ENCODE measurements at places on chromosomes 1 and 21.

GRCh38 chr1:23152966-23153684 is 15.5 kb downstream of the LUZP1 start:
- no peak for DNase-seq

DNA sequence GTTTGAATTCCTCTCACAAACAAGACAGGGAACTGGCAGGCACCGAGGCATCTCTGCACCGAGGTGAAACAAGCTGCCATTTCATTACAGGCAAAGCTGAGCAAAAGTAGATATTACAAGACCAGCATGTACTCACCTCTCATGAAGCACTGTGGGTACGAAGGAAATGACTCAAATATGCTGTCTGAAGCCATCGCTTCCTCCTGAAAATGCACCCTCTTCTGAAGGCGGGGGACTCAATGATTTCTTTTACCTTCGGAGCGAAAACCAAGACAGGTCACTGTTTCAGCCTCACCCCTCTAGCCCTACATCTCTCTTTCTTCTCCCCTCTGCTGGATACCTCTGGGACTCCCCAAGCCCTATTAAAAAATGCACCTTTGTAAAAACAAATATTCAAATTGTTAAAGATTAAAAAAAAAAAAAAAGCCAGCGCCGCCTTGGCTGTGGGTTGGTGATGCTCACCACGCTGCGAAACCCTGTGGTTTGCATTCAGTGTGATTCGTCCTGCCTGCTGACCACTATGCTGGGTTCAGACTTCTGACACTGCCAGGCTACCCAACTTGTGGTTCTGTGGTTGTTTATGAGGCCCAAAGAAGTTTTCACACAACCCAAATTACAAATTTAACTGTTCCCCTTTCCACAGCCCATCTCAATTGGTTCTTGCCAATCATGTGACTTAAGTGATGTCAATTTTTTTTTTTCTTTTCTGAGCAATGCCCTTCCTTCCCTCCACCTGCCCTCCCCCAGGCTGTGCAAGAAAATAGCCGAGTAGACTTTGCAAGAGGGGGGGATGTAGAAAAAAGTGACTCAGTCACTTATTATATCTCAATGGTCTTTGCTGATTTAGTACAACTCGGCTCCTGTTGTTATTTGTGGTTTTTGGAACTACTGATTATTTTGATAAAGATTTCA is at the start of gene RUNX1:
Gene RUNX1 (minus strand): TSS at position 597 of the 912 bp plus-strand sequence.
- DNase-seq: peak; percentile 96

DNA sequence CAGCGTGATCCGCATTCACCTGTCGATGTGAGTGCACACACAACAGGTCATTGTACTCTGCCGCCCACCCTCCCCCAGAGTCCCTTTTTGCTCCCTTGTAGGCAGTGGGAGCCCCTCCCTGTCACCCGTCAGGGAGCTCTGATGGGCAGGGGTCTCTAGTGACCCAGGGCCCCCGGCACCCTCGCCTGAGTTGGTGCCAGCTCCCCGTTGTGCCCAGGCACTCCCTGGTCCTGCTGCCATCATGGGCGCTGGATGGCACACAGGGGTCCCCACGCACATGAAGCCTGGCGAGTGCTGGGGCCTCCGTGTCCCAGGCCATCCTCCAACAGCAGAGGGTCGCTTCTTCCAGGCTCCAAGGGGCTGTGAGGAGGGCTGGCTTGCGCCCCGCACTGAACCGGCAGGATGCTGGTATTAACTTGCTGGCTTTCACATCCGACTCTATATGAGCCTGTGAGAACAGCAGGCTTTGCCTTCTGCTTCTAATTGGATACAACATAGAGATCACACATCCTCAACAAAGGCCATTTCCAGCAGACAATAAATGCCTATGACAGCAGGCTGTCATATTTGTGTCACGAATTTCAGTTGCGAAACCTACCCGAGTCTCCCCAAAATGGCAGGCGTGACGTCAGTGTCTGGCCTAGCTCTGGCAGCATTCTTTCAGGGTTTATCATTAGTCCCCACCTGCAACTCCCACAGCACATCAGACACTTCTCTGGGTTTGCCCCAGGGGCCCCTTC is 35.4 kb downstream of the KIAA1614 start:
- no peak for DNase-seq

DNA sequence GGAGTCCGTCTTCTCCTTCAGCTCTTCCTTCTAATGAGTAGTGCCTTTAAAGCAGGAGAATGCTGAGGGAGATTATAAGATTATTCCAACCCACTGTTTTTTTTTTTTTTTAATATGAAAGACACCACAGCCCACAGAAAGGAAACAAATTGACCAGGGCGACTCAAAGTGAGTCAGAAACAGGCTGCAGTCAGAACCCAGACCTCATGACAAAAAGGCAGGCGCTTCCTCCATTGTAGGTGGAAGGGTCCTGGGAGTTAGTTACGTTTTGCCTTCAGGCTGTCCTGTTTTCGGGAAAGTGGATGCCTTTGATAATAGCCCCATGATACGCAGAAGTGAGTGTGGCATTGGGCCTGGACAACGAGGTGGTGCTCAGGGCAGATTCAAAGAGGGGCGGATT is 21.0 kb downstream of the PLXNA2 start:
- DNase-seq: peak; percentile 38

- peak; percentile 59 for DNase-seq
These were observed 75.5 kb upstream of the PDC start for GRCh38 chr1:186536273-186536890.

GRCh38 chr1:228033376-228033775 is 26.6 kb downstream of the WNT3A start:
- DNase-seq: no peak

- DNase-seq: no peak
These were observed at the start of gene OR2T12 for GRCh38 chr1:248303324-248303723. Gene OR2T12 (minus strand): TSS chr1:248303424. CDS start chr1:248295578, 7,846 bp downstream.

DNA sequence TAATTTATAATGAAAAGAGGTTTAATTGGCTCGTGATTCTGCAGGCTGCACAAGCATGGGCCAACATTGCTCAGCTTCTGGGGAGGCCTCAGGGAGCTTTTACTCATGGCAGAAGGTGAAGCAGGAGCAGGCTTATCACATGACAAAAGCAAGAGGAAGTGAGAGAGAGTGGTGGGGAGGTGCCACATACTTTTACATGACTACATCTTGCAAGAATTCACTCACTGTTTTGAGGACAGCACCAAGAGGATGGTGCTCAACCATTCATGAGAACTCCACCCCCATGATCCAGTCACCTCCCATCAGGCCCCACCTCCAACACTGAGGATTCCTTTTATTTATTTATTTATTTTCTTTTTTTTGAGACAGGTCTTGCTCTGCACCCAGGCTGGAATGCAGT is 5.5 kb upstream of the PLEKHM2 start:
- DNase-seq: peak; percentile 51

DNA sequence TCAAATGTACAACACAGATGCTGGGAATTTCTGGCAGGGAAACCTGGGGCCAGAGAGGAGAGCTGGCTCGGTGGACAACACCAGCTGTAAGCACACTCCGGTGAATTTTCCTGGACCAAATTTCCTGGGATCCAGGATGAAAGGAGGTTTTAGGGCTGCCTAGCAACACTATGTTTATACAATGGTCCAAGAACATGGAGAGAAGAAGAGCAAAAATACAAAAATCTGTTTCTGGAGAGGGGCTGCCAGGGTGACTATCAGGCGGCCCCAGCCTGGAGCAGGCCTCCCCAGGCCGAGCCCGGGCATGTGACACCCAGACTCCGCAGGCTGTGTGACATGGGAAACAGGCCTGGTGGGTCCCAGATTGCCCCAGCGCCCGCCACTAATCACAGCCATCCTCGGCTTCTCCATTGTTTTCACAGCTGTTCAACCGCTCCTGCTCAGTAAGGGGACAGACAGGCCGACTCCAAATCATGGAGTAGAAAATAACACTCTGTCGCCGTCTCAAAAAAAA is 336.0 kb upstream of the NFIA start:
- DNase-seq: no peak

DNA sequence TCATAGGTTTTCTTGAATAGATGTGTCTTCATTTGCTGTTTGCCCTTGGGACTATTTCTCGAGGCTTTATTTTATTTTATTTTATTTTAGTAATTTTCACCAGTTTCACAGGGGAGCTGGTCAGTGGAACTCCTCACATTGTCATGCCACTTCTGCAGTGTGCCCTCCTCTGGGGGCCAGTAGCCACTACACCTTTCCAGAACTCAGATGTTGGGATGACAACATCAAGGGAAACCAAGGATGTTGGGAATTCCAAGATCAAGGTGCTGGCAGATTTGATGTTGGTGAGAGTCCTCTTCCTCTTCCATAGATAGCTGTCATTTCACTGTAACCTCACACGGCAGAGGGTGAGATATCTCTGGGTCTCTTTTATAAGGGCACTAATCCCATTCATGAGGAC is 35.5 kb downstream of the SLC26A9 start:
- DNase-seq: peak; percentile 23

DNA sequence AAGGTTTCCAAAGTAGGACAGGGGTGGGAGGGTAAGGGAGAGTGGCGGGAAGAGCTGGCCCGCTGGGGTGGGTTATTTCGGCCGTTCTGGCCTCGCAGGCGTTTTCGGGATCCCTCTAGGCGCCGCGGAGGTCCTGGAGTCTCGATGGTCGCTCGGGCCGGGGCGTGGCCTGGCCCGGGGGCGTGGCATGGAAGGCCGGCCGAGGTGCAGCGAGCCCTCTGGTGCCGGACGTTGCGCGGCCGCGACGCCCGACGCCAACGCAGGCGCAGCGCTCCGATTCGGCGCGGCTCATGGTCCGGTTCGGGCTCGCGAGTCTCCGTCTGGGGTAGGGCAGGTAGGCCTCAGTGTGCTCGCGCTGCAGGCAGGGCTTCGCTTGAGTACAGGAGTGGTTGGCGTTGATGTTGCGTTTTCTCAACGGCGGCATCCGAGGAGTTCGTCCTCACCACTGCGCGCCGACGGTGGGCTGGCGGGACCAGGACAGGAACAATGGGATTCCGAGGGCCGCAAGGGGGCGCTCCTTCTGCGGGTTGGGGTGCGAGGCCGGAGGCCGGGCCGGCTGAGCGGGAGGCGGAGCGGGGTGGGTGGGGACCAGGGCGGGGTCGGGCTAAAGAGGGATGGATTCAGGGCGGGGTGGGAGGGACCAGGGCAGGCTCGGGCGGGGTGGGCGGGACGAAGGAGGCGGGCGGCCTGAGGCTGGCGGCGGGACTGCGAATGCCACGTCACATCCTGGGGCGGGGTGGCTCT is at the start of gene PGBD2:
Gene PGBD2 (plus strand): TSS at position 227 of the 744 bp plus-strand sequence. CDS start 7,628 bp downstream, outside the sequence.
- peak; percentile 94 for DNase-seq

GRCh38 chr1:93842750-93843500 is 36.1 kb downstream of the DNTTIP2 start:
- DNase-seq: no peak

DNA sequence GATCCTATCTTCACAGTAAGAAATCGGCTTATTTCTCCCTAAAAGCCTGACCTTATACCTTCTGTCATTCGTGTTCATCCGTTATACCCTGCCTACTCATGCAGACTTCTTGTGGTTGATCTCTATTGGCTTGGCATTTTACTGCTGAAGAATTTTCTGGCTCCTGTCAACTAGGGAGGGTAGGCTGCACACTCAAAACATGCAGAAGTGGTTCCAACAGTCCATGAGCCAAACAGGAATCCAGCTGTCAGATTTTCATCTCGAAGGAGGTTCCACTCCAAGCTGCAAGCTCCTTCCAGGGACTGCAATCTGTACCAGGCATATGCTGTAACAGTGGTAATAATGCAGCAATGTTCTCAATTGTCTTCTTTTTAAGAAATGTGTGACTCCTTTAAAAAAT is 10.1 kb downstream of the DNAJC11 start:
- no peak for DNase-seq

DNA sequence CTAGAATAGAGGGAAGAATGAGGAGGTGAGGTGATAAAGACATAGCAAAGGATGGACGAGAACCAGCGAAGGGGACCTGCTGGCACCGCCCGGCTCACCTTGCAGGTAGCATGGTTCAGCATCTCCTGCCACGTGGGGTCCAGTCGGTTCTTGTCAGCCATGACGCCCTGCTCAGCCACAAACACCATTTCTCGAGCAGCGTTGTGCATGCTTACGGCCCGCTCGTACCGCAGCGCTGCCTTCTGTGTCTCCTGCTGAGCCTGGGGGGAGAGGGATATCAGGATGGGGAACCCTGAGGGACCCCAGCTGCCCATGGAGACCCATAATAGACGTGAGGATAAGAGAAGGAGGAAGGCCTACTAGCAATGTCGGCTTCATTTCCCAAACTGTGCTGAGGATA is 11.4 kb downstream of the SH3BP5L start:
- DNase-seq: no peak

- peak; percentile 86 for DNase-seq
These were observed 7.8 kb downstream of the C1orf162 start for GRCh38 chr1:111481387-111482221.

DNA sequence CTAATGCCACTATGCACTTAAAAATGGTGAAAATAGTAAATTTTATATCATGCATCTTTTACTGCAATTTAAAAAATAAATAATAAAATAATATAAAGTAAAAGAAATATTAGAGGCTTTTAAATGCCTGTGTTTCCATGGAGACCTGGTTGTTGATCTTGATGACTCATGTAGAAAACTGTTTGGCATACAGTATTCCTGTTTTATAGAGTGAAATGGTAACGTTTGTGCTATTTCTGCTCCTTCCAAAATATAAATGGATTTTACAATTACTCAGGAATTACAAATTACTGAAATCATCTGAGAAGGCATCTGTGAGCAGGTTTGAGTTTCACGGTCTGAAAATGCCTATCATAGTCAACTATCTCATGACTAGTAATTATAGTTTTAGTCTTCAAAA is 98.4 kb upstream of the USP25 start:
- DNase-seq: no peak

DNA sequence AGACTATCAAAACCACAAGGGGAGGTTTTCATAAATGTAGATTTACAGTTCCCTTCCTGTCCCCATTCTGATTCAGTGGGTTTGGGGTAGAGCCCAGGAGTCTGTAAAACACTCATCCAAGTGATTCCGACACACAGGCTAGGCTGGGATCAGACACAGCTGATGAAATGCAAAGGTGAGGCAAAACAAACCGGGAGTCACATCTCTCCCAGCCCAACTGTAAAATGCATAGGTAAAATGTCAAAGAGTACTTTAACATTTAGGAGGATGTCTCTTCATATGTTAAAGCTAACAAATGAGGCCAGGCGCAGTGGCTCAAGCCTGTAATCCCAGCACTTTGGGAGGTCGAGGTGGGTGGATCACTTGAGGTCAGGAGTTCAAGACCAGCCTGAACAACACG is 45.0 kb downstream of the ZNF281 start:
- DNase-seq: no peak

GRCh38 chr1:242525360-242525722 is 844 bp upstream of the PLD5 start:
- DNase-seq: no peak

DNA sequence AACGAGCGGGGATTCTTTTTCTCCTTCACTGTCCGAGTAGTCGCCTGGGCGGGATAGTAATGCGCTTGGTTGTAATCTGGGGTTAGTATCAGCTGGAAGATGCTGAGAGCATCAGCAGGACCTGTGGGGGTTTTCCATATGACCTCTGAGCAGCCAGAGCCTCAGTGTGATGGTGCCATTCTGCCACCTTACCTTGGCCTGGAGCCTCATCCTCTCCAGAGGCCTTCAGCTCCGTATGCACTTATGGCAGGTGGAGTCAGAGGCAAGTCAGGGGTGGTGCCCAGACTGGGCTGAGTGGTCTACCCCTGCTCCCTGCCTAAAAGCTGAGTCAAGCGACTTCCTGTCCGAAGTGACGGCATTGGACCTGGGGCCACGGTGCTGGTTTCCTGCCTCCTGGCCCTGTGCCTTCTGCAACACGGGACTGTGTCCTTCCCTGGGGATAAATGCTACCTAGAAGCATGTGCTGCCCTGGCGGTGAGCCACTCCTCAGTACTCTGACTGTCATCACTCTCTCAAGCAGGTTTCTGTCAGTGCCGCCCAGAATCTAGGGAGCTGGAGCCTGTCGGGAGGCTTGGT is 24.7 kb downstream of the TENT5C start:
- no peak for DNase-seq
